H9 (cell line): ENCODE measurements at places on chromosomes 1 and 21. TPM values are rescaled to one million over a fixed set of nuclear protein-coding genes. Genes with fewer than 3 reads are reported as not detected.
A peak's percentile ranks its signal among the peaks of the same experiment; 100 is the strongest.

DNA sequence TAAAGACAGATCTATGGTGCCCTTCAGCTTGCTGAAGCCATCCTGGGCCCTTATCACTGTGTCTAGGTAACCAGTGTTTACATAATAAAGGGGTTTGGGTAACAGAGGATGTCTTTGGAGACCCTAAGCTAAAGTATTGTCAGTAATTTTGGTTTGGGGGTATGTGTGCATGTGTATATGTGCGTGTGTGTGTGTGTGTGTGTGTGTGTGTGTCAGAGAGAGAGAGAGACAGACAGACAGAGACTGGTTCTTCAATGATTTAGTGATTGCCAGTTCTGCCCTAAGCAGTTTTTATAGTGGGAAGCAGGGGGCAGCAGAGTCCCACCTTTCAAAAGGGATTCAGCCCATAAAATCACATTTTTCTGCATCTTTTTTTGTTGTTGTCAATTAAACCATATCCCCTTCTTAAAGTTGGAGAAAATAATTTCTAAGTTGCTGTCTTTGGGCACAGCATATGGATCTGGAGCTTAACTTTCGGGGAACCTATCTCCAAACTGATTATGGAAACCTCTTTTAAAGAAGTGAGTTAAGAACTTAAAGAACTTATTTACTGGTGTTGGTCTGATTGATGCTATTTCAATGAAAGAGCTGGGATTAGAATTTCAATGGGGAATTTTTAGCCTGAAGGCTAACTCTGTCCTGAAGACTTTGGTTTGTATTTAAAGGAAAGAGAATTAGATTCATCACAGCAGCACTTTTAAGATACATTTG lies 51.1 kb downstream of the ZNF326 start:
- no peaks in the 10 kb centered on the region for H3K36me3 ChIP-seq
- H3K4me1 ChIP-seq = no peaks in the 10 kb centered on the region
- H3K27me3 ChIP-seq = no peaks in the 10 kb centered on the region; the same call in 1 of the 2 replicates
- DNase-seq = peak; percentile 39
- H3K27ac ChIP-seq = no peak overlapping the region

The REG4 gene
- total RNA-seq = not detected in 2 replicates

DNA sequence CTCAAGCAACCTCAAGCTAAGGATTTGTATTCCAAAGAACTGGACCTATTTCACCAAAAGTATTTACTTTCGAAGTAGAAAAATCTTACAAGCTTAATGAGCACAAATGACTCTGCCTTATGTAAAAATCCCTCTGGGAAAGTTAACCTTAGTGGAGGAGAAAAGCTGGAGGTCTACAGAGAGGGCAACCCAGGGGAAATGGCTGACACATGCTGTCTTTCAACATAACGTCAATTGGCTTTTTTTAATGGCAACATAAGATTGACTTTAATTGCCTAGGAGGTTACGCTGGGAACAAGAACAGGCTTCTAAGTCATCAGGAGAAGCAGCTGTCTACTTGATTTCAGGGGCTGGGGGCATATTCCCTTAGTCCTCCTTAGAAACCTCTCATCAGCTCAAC lies 52.3 kb downstream of the UTP25 start:
- no peak overlapping the region for H3K27ac ChIP-seq
- H3K4me3 ChIP-seq = no peak overlapping the region
- H3K36me3 ChIP-seq = no peaks in the 10 kb centered on the region

The F5 gene
- total RNA-seq = 0.04 TPM in 2 replicates

The ADCY10 gene
- total RNA-seq = 0.20 TPM in 1 of 2 replicates, not detected in the other

- no peaks in the 10 kb centered on the region for H3K27me3 ChIP-seq
- no peaks in the 10 kb centered on the region for H3K4me1 ChIP-seq
- no peak for DNase-seq
- H3K36me3 ChIP-seq = peaks cover 22% of the 10 kb centered on the region; the same call in 2 of the 3 replicates
- H3K4me3 ChIP-seq = no peak overlapping the region; the same call in 2 of the 3 replicates
These were observed 108.8 kb downstream of the KIAA0319L start for GRCh38 chr1:35448344-35448801.

- H3K36me3 ChIP-seq = no peaks in the 10 kb centered on the region
- H3K4me3 ChIP-seq = no peak overlapping the region
- H3K27ac ChIP-seq = no peak overlapping the region
- H3K4me1 ChIP-seq = no peaks in the 10 kb centered on the region
- H3K27me3 ChIP-seq = no peaks in the 10 kb centered on the region
These were observed 29.4 kb downstream of the RWDD3 start for GRCh38 chr1:95263450-95263849.

GRCh38 chr1:200379940-200380588 lies 29.8 kb downstream of the ZNF281 start:
- peaks cover 4% of the 10 kb centered on the region; the same call in 1 of the 2 replicates for H3K4me1 ChIP-seq
- no peak for DNase-seq
- no peak overlapping the region for H3K27ac ChIP-seq
- H3K27me3 ChIP-seq = no peaks in the 10 kb centered on the region
- H3K4me3 ChIP-seq = no peak overlapping the region

GRCh38 chr1:237031480-237031879 lies 10.5 kb upstream of the RYR2 start:
- no peak overlapping the region for H3K27ac ChIP-seq
- no peak for DNase-seq
- H3K4me1 ChIP-seq = peaks cover 9% of the 10 kb centered on the region; the same call in 1 of the 2 replicates
- no peaks in the 10 kb centered on the region for H3K27me3 ChIP-seq

DNA sequence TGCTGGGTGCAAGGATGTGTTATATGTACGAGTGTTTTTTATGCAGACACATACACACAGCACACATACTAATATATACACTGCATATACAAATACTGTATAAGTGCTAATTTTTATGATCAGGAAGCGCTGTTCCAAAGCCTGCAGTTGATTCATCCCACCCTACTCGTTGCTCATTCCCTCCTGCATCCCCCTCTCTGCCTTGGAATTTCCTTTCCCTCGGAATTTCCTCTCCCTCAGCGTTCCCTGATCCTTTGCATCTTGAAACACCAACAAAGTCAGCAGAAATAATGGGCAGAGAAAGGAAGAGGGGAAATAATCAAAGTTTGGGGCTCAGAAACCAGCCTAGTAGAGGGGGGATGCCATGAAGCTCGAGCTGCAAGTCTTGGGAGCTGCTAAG lies 98.9 kb downstream of the CSMD2 start:
- no peak overlapping the region for H3K4me3 ChIP-seq
- H3K4me1 ChIP-seq = peaks cover 2% of the 10 kb centered on the region; the same call in 1 of the 2 replicates
- no peak overlapping the region for H3K27ac ChIP-seq
- H3K36me3 ChIP-seq = peaks cover 36% of the 10 kb centered on the region
- DNase-seq = no peak
- no peaks in the 10 kb centered on the region for H3K27me3 ChIP-seq

The PLA2G5 gene
- not detected in 2 replicates for total RNA-seq

DNA sequence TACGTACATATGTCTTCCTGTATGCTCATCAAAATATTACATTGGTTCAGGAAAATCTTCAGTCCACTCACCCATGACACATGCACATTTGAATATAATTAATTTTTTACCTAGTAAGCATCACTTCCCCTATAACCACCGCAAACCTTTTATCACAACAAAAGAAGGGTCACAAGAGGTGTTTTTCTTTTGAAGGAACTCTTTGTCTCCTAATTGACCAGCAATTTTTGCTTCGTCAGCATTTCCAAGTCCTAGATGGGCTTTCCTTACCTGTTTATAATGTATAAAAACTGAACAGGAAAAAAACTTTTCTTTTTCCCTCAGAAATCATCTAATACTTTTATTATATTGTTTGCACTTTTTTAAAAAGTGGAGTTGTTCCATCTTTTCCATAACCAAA lies 631.3 kb downstream of the PLA2G4A start:
- H3K27ac ChIP-seq = no peak overlapping the region
- H3K4me1 ChIP-seq = no peaks in the 10 kb centered on the region
- no peaks in the 10 kb centered on the region for H3K27me3 ChIP-seq
- DNase-seq = no peak

- H3K4me3 ChIP-seq = peak within 1 kb of the TSS; percentile 84
- peak within 1 kb of the TSS; percentile 28 for H3K27ac ChIP-seq
- peak; percentile 95 for DNase-seq
These were observed at the start of gene CROCC for GRCh38 chr1:16921391-16922185. Gene CROCC, plus strand, starts transcription at chr1:16921931. Its CDS starts 88 bp downstream, at chr1:16922019.

The GUCA2A gene
- total RNA-seq = not detected in 2 replicates

GRCh38 chr1:48652334-48652733 lies 124.4 kb downstream of the BEND5 start:
- DNase-seq = no peak
- H3K36me3 ChIP-seq = no peaks in the 10 kb centered on the region
- no peaks in the 10 kb centered on the region for H3K4me1 ChIP-seq
- no peak overlapping the region for H3K4me3 ChIP-seq
- H3K27me3 ChIP-seq = no peaks in the 10 kb centered on the region
- H3K27ac ChIP-seq = no peak overlapping the region

The PHACTR4 gene
- 53.8 and 54.0 TPM in 2 replicates for total RNA-seq

- H3K4me3 ChIP-seq = no peak overlapping the region
- H3K36me3 ChIP-seq = no peaks in the 10 kb centered on the region
- no peak for DNase-seq
- no peak overlapping the region for H3K27ac ChIP-seq
These were observed 175.6 kb downstream of the SIPA1L2 start for GRCh38 chr1:232454227-232454886.

- no peaks in the 10 kb centered on the region for H3K27me3 ChIP-seq
- no peak for DNase-seq
- no peak overlapping the region for H3K4me3 ChIP-seq
- H3K4me1 ChIP-seq = no peaks in the 10 kb centered on the region
- no peak overlapping the region for H3K27ac ChIP-seq
- H3K36me3 ChIP-seq = no peaks in the 10 kb centered on the region
These were observed 157.0 kb upstream of the EDN2 start for GRCh38 chr1:41641475-41641814.

The PHLDA3 gene
- 53.9 and 55.0 TPM in 2 replicates for total RNA-seq

DNA sequence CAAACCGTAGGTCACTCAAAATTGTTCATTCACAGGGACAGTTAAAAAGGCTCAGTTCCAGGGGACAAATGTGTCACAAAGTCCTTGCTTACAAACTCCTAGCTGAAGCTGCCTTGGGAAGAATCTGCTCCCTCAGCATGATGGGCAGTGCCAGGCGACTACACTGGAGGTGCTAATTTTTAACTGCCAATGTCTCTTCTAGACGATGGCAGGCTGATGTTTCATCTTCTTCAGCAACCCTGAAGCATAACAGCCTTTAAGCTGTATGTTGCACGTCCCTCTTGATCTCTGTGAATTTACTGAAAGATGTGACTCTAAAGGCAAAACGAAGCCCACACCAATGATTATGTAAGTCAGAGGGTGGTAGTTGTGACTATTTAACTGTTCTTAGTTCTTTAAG lies 11.3 kb downstream of the COA7 start:
- H3K4me1 ChIP-seq = no peaks in the 10 kb centered on the region
- peaks cover 46% of the 10 kb centered on the region for H3K36me3 ChIP-seq
- no peak for DNase-seq
- no peak overlapping the region for H3K27ac ChIP-seq
- no peak overlapping the region for H3K4me3 ChIP-seq

DNA sequence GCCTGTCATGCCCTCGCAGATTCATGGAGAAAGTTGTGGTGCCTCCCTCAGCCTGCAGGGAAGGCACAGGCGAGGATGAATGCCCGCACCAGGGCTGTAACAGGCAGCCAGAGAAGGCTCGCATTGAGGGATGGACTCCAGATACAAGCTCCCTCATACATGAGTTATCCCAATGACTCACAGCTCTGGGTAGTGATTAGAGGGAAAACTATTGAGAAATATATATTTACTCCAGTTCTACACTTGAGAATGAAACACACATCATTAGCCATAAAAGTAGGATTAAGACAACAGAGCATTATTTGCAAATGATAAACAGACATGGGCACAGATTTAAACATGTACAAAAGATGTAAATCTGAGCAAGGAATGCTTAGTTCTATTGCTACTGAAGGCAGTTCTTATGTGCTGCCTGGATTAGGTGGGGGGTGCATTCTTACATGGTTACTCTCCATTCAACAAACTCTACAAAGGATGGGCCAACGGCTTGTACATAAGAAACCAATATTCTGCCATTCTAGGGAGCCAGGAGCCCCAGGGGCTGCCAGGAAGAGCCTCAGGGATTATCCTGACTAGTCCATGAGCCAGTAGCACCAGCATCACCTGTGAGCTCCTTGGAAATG lies 97.9 kb downstream of the CSMD2 start:
- H3K4me3 ChIP-seq = no peak overlapping the region
- no peak for DNase-seq
- peaks cover 2% of the 10 kb centered on the region; the same call in 1 of the 2 replicates for H3K4me1 ChIP-seq
- H3K27me3 ChIP-seq = no peaks in the 10 kb centered on the region
- H3K36me3 ChIP-seq = peaks cover 66% of the 10 kb centered on the region

The OR14K1 gene
- total RNA-seq = not detected in 2 replicates

DNA sequence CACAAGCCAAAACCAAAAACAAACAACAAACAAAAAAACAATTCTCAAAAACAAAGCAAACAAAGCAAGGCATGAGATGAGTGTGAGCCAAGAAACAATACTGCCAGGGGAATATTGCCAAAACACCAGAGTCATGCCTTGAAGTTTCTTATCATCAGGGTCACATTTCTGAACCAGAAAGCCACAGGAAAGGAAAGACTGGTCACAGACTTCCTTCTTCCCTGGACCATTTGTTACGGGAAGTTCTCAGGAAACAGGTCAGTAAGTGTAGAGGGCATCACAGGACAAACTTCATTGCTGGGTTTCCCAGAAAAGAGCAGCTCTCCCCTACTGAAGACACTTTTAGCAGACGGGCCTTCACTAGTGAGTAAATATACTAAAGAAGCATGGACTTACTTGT lies 191.2 kb downstream of the GABPA start:
- no peak overlapping the region for H3K27ac ChIP-seq
- no peak for DNase-seq
- H3K4me1 ChIP-seq = no peaks in the 10 kb centered on the region
- no peaks in the 10 kb centered on the region for H3K27me3 ChIP-seq

DNA sequence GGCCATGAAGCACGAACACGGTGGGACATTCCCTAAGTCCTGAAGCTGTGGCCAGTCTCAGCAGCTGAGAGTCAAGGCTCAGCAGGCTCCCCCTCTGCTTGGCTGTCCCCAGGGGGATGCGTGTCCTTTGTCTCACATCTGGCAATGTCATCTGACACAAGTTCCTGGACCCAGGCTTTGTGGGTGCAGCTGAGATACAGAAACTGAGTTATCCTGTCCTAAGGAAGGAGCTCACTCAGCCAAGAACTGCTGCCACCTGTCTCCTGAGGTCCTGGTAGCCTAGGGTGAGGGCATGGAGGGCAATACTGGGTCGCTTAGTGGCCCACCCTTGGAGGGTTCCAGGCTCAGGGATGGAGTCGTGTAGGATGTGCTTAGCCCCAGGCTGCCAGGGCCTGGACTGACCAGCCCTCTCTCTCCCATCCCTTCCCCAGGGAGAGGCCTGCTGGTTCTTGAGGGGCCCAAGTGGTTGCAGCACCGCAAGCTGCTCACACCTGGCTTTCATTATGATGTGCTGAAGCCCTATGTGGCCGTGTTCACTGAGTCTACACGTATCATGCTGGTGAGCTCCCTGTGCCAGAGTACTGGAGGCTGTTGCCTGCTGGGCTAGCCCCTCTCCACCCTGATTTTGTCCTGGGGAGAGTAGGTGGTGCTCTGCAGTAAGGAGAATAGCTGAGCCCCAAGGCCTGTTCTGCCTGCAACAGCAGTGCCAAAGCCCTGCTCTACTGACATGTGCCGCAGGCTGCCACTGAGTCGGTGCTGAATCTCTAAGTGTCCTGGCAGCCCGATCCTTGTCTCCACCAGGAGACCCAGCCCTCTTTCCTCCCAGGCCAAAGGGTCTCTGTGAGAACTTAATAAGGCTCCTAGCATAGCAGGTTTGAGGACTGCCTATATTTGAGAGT lies 13.5 kb downstream of the CYP4B1 start:
- no peaks in the 10 kb centered on the region for H3K27me3 ChIP-seq
- H3K4me1 ChIP-seq = no peaks in the 10 kb centered on the region
- no peak overlapping the region for H3K4me3 ChIP-seq
- DNase-seq = no peak
- H3K36me3 ChIP-seq = no peaks in the 10 kb centered on the region; the same call in 2 of the 3 replicates
